ENCODE measurements at places on chromosomes 1 and 21. TPM values are rescaled to one million over a fixed set of nuclear protein-coding genes. Genes with fewer than 3 reads are reported as not detected.

Gene PAPPA2
- 0.13 TPM for total RNA-seq

GRCh38 chr1:156539818-156540355 lies 32.5 kb downstream of the IQGAP3 start:
- H3K27me3 ChIP-seq = no peaks in the 10 kb centered on the region
- no peak for DNase-seq
- no peak overlapping the region for H3K27ac ChIP-seq
- no peak overlapping the region for H3K4me3 ChIP-seq

- no peaks in the 10 kb centered on the region for H3K27me3 ChIP-seq
- H3K27ac ChIP-seq = peak overlapping the region; percentile 86
- no peak for DNase-seq
- peaks cover 71% of the 10 kb centered on the region for H3K4me1 ChIP-seq
- peaks cover 24% of the 10 kb centered on the region for H3K36me3 ChIP-seq
Observed at GRCh38 chr1:16386454-16387113, 19.5 kb downstream of the SZRD1 start.

DNA sequence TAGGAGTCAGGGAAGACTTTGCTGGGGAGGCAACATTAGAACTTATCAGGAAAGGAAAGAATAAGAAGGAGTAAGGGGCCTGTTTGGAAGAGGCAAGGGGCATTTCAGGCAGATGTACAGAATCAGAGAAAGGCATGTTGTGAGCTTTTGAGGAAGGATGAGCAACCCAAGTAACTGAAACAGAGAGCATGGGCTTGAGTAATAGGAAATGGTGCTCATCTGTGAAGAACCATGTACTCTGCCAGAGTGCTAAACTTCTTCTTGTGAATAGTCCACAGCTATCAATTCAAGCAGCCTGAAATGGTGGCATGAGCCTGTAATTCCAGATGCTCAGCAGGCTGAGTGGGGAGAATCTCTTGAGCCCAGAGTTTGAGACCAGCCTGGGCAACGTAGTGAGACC lies 19.2 kb upstream of the PIGK start:
- peaks cover 1% of the 10 kb centered on the region for H3K36me3 ChIP-seq
- no peak overlapping the region for H3K4me3 ChIP-seq
- H3K4me1 ChIP-seq = peaks cover 2% of the 10 kb centered on the region
- peaks cover 4% of the 10 kb centered on the region for H3K27me3 ChIP-seq
- no peak for DNase-seq
- H3K27ac ChIP-seq = no peak overlapping the region

DNA sequence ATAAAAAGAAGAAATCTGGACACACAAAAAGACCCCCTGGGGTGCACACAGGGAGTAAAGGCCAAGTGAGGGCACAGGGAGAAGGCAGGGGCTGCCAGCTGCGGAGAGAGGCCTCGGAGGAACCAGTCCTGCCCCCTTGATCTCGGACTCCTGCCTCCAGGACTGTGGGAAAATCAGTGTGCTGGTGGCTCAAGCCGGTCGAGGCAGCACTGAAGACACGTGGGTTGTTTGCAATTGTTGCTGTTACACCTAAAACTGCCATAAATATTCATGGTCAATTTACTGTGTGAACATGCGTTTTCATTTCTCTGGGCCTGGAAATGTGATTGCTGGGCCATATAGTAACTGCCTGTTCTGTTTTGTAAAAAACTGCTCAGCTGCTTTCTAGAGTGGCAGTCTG lies 18.5 kb downstream of the IBA57 start:
- H3K27me3 ChIP-seq = no peaks in the 10 kb centered on the region
- no peak overlapping the region for H3K4me3 ChIP-seq
- DNase-seq = no peak
- no peaks in the 10 kb centered on the region for H3K36me3 ChIP-seq
- H3K4me1 ChIP-seq = peaks cover 13% of the 10 kb centered on the region
- no peak overlapping the region for H3K27ac ChIP-seq

- H3K4me3 ChIP-seq = no peak overlapping the region
- H3K27me3 ChIP-seq = no peaks in the 10 kb centered on the region
- H3K4me1 ChIP-seq = peaks cover 10% of the 10 kb centered on the region
- no peak for DNase-seq
- no peak overlapping the region for H3K27ac ChIP-seq
- H3K36me3 ChIP-seq = peaks cover 2% of the 10 kb centered on the region
Observed at GRCh38 chr21:15444118-15444960, 285.4 kb upstream of the USP25 start.

Gene WDR77
- total RNA-seq = 54.6 TPM

GRCh38 chr1:21216835-21217811 lies 40.4 kb upstream of the EIF4G3 start:
- H3K27me3 ChIP-seq = no peaks in the 10 kb centered on the region
- DNase-seq = peak; percentile 86
- peaks cover 13% of the 10 kb centered on the region for H3K36me3 ChIP-seq

Gene GLIS1
- total RNA-seq = not detected

DNA sequence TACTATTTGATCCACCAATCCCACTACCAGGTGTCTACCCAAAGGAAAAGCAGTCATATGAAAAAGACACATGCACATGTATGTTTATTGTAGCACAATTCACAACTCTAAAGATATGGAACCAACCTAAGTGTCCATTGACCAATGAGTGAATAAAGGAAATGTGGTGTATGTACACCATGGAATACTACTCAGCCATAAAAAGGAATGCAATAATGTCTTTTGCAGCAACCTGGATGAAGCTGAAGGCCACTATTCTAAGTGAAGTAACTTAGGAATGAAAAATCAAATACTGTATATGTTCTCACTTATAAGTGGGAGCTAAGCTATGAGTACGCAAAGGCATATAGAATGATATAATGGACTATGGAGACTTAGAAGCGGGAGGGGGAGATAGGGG lies 12.6 kb downstream of the ADIPOR1 start:
- no peak for DNase-seq
- no peaks in the 10 kb centered on the region for H3K4me1 ChIP-seq

Gene CFAP141
- not detected for total RNA-seq

DNA sequence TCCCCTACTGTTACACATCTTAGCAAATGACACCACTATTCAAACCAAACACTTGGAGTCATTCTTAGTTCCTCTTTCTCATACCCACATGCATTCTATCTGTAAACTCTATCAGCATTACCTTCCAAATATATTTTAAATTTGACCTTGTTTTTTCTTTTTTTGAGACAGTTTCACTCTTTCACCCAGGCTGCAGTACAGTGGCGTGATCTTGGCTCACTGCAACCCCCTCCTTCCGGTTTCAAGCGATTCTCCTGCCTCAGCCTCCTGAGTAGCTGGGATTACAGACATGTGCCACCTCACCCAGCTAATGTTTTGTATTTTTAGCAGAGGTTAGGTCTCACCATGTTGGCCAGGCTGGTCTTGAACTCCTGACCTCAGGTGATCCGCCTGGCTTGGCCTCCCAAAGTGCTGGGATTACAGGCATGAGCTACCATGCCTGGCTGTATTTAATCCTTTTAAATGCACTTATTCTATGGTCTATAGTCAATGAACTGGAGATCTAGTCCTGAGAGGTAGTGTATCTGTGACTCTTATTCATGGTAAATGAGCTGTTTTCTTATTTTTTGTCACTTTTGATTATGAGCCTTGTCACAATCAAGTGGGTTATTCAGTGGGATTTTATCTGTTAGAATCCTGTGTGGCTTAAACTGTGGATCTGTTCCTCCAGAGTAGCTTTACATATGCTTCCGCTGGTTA lies 73.1 kb downstream of the GATAD2B start:
- H3K36me3 ChIP-seq = peaks cover 16% of the 10 kb centered on the region
- H3K27me3 ChIP-seq = no peaks in the 10 kb centered on the region
- peak overlapping the region; percentile 92 for H3K27ac ChIP-seq
- H3K4me1 ChIP-seq = peaks cover 42% of the 10 kb centered on the region
- peak; percentile 61 for DNase-seq

DNA sequence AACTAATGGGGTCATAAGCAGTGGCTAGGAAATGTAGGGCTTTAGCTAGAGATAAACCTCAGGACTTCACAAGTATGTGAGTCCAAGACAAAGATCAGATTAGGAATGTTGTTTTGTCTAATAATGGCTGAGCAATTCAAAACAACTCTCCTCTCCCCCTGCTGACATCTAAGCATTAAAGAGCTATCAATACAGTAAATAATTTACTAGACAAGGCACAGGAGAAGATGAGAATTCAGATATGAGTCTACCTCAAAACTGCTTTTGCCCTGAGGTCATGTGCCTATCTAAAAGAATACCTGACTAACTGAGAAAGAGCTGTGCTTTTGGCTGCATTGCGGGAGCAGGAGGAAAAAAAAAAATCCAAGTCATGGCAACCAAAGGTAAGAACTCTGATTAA lies 86.8 kb downstream of the SPATA17 start:
- H3K27me3 ChIP-seq = peaks cover 2% of the 10 kb centered on the region
- H3K4me1 ChIP-seq = no peaks in the 10 kb centered on the region
- no peak for DNase-seq
- no peaks in the 10 kb centered on the region for H3K36me3 ChIP-seq

Gene S100A7
- not detected for total RNA-seq

Data from activated CD8-positive, alpha-beta T cell treated with anti-CD3 and anti-CD28 coated beads for 36 hours (primary cell).